ENCODE measurements at places on chromosomes 1 and 21.

GRCh38 chr1:196546272-196547111, 61.7 kb downstream of the KCNT2 start:
- DNase-seq = no peak

DNA sequence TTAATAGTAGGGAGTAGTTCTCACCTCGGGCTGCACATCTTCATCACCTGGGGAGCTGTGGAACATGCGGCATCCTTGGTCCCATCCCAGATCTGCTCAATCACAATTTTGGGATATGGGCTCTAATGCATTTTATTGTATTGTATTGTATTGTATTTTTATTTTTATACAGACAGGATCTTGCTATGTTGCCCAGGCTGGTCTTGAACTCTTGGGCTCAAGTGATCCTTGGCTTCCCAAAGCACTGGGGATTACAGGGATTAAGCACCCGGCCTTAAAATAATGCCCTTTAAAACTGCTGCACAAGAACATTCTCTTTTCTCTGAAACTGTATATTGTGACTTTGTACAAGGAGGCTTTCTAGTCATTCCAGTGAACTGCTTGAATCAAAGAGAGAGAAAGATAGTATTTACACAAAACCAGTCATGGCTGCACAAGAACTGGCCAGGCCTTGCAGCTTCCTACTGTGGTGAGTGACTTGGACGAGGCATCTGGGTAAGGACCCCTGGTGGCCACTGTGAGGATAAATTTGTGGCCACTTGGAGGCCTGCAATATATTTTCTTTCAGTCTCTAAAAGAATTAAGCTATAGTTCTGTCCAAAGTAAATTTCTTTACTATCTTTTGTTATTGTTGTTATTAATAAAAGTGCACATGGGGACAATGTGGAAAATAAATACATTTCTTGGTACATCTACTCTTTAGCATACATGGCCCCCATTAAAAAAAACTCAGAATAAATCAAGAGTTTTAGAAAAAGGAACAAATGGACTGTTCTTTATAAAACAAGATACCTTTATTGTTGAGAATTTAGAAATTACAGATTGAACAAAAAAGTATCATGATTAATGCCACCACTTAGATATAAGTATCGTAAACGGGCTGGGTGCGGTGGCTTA, 48.0 kb downstream of the TBCE start:
- peak; percentile 84 for DNase-seq

GRCh38 chr1:1250786-1251284, 4.3 kb upstream of the C1QTNF12 start:
- peak; percentile 38 for DNase-seq

GRCh38 chr1:43450251-43450941, 3.3 kb downstream of the HYI start:
- DNase-seq = no peak

GRCh38 chr1:57894315-57894714, 470.5 kb upstream of the DAB1 start:
- DNase-seq = no peak

DNA sequence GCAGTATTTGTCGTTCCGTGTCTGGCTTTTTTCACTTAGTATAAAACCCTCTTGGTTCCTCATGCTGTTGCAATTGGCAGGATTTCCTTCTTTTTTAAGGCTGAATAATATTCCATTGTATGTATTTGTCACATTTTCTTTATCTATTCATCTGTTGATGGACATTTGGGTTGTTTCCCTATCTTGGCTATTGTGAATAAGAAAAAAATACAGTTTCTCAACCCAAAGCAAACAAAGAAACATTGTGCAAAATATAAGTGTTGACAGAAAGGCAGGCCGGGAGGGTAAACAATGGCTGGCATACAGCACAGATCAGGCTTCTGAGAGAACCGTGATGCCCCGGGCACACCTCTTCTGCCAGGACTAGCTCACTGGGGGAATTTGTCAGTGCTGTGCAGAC, 26.9 kb downstream of the NENF start:
- DNase-seq = no peak

DNA sequence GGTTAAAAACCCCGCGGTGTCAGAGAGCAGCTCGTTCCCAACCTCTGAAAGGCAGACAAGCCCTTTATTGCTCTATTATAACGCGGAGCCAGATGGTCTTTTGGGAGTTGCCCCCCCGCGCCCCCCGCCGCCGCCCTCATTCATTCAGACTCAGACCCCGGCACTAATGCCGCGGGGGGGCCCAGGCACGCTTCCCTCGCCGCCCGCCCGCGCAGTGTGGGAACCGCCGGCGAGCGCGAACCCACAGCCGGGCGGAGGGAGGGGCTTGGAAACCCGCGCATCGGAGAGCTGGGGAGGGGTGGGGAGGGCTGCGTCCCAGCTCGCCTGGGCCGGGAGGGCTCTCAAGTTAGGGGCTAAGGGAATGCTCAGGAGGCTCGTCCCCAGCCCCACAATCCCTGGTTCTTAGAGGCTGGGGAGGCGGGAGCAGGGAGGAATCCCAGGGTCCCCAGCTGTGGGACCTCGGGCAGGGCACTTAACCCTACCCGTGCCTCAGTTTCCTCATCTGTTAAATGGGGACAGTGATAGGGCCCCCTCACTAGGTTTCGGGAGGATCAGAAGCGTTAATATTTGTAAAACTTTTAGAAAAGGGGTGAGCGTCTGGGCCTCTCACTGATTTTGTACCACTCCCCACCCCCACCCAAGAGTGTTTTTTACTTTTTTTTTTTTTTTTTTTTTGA, 10.9 kb upstream of the HES5 start:
- DNase-seq = no peak

DNA sequence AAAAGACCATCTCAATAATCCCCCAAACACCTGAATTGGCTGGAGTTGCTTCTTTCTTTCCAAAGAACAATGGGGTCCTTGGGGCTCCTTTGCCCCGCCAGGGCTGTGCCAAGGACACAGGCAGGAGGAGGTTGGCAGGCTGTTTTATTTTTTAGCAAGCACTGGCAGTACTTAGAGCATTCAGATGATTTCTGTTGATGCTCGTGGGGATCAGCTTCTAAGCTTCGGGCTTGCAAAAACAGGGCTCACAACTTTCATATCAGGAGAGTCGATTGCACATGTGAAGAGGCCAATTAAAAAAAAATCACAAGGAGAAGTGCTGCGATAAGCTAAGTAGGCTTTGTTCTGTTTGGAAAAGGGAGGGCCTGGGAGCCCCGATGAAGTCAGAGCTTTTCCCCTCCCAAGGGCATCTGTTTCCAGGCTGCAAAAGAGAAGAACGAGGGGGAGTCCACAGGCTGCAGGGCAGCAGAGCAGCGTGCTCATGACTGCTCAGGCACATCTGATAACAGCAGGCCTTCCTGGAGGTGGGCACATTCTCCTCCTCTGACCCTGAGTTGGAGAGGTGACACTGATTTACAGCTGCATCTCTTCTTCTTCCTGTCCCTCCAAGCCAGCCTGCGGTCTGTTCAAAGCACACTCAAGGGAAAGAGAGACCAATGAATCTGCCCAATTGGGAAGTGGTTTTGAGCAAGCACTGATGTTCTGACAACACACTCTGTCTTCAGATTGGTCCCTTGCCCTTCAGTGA, 27.3 kb upstream of the BCAR3 start:
- DNase-seq = no peak

DNA sequence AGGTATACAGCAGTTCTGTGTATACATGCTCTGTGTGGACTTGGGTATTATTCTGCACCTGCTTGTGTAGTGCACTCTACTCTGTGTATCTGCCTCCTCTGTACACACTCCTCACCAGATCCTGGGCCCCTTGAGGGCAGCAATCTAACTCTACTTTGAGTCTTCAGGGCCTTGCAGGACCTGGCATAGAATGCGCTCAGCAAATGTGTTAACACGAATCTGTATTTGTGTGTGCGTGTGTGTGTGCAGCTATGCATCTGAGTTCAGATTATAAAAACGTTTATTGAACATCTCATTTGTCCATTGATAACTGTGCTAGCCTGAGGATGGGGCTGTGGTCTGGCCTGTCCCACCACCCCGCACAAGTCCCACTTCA, 3.9 kb upstream of the MEF2D start:
- no peak for DNase-seq

GRCh38 chr1:201468844-201469644, at the start of gene PHLDA3:
TSS of gene PHLDA3 (minus strand) at chr1:201469188. CDS start at chr1:201468786, 402 bp downstream.
- DNase-seq = peak; percentile 82

DNA sequence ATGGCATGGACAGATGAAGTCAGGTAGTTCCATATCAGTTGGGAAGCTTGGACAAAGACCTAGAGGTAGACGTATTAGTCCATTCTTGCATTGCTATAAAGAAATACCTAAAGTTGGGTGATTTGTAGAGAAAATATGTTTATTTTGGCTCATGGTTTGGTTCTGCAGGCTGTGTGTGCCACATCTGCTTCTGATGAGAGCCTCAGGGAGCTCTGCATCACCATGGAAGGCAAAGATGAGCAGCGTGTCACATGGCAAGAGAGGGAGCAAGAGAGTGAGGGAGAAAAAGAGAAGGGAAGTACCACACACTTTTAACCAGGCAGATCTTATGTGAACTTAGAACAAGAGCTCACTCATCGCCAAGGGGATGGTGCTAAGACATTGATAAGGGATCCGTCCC, 9.0 kb downstream of the TSACC start:
- DNase-seq = no peak

DNA sequence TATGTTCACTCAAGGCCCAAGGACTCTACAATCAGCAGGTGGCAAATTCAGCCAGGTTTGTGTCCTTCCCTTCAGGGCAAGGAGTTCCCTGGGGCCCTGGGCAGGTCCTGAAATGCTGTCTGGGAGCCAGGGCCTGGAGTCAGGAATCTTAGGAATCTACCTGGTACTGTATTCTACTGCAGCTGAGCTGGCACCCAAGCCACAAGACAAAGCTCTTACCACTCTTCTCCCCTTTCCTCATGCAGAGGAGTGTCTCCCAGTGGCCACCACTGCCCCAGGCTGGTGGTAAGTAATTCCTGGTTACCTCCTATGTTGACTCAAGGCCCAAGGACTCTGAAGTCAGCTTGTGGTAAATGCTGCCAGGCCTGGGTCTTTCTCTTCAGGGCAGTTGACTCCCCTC, 153.4 kb downstream of the NRIP1 start:
- no peak for DNase-seq

- no peak for DNase-seq
Measured at GRCh38 chr1:88873737-88874349, 17.5 kb downstream of the GTF2B start.

- DNase-seq = no peak
Measured at GRCh38 chr1:112297536-112297935, 98.5 kb upstream of the CTTNBP2NL start.

DNA sequence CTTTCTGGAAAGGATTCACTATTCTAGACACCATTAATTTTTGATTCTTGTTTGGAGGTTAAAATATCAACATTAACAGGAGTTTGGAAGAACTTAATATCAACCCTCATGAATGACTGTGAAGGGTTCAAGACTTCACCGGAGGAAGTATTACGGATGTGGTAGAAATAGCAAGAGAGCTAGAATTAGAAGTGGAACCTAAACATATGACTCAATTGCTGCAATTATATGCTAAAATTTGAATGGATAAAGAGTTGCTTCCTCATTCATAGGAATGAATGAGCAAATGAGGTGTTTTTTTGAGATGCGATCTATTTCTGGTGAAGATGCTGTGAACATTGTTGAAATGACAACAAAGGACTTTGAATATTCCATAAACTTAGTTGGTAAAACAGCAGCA, 77.9 kb upstream of the TNFSF4 start:
- no peak for DNase-seq

DNA sequence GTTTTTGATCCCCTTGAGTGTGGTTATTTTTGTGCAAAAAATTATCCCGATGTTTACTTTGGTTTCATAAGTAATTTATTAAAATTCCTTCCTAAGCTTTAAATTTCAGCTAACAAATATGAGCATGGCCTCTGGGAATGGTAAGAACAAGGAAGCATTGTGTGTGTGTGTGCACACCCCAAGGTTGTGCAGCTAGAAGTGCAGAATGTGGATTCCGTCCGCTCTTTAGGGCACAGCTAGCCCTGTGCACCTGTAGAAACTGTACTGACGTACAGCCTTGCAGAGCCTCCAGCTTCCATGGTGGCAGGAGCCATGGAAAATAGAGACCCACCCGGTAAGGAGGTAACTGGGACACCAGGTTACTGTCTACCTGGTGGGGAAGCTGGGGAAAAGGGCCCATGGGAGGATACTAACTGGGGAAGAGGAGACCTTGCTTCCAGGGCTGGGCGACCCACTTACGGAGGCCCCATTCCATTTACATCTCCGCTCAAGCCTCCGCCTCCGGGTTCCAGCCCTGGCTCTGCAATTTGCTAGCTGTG, 54.7 kb downstream of the B3GALT5 start:
- no peak for DNase-seq

GRCh38 chr1:56071351-56071750, 508.0 kb downstream of the PLPP3 start:
- no peak for DNase-seq

GRCh38 chr1:46437723-46438122, 43.6 kb downstream of the FAAH start:
- DNase-seq = no peak

DNA sequence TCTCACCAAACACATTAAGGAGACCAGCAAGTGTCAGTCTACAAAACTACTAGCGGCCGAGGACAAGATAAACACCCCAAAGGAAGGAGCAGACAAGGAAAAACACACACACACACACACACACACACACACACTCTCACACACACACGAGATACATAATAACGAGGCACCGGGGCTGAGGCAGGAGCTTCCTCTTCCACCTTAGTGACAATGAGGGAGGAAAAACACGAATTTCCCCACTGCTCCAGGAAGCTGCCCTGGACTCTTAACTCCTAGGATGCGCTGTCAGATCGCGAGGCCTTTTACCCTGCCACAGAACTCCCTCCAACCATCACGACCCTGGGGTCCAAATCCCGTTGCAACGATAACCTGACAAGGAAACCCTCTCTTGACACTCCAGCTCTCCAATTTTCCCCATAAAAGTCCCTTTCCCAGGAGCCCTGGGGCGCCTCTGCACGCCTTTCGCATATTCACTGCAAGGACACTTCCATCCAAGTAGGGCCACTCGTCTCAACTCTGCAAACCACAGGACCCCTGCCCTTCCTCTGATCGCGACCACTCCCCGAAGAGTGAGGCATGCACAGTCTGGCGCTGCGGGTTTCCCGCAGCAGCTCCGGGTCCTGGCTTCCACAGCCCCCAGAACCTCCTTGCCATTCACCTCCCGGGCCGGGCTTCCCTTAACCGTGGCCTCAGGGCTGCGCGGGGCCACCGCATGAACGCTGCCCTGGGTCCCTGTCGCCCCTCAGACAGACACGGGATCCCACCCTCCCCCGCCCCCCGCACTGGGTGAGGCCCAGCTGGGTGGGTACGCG, 581 bp downstream of the ETV3 start:
- peak; percentile 46 for DNase-seq

GRCh38 chr1:43539726-43540434, 9.2 kb downstream of the PTPRF start:
- no peak for DNase-seq

DNA sequence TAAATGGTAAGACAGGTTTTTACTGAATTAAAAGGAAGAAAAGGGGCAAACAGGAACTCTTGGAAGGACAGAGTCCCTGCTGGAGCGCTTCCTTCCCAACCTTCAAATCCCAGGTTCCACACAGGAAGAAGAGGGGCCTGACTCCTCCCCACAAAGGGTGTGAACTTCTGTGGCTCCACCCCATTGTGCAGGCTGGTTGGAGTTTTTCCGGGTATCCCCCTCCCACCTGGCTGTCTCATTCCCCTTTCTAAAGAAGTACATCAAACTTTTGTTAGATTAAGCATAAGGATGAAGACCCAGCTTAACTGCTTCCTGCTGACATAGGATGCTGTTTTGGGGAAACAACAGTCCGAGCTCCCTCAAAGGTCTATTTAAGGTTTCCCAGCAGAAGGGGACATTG, 187.7 kb downstream of the FCRL5 start:
- no peak for DNase-seq

Measured in hematopoietic multipotent progenitor cell (in vitro differentiated cells).